Type B pancreatic cell (in vitro differentiated cells): ENCODE measurements at places on chromosomes 12 and 14.

- DNase-seq, result no peak
These were observed 23.3 kb downstream of the BMAL2 start for GRCh38 chr12:27355979-27356378.

DNA sequence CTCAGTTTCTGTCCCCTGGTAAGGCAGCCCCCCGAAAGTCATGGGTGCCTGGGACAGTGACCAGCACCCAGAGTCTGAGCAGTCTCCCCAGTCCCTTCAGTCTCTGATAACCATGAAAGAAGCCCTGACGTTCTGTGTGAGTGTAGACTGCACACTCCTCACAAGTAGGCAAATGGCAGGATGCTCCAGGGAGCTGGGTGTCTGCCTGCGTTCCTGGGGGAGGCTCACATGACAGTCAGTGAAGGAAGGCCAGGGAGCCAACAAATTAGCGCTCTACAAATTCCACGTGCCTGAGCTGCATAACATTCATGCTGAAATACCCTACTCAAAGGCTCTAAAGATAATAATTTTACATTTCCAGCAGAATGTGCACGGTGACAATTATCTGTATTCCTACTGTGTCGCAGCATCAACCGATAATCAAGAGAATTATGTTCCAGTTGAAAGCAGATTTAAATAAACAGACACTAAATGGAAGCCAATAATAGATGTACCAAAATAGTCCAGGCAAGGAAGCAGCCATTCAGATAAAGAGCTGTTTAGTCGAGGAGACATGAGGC is 56.3 kb downstream of the ASCL1 start:
- no peak for DNase-seq

- no peak for DNase-seq
These were observed 98.6 kb downstream of the NT5DC3 start for GRCh38 chr12:103742349-103742932.

GRCh38 chr14:103539056-103539825 is 10.2 kb downstream of the TRMT61A start:
- DNase-seq, result no peak

GRCh38 chr12:114131824-114132223 is 165.7 kb upstream of the RBM19 start:
- no peak for DNase-seq

GRCh38 chr12:5884866-5885265 is 60.2 kb downstream of the ANO2 start:
- no peak for DNase-seq

GRCh38 chr12:46489951-46490388 is 117.4 kb upstream of the SLC38A2 start:
- DNase-seq, result no peak

- no peak for DNase-seq
These were observed 24.8 kb upstream of the EML1 start for GRCh38 chr14:99768381-99768780.

GRCh38 chr14:49961270-49962222 is 68.7 kb downstream of the ARF6 start:
- DNase-seq, result no peak

DNA sequence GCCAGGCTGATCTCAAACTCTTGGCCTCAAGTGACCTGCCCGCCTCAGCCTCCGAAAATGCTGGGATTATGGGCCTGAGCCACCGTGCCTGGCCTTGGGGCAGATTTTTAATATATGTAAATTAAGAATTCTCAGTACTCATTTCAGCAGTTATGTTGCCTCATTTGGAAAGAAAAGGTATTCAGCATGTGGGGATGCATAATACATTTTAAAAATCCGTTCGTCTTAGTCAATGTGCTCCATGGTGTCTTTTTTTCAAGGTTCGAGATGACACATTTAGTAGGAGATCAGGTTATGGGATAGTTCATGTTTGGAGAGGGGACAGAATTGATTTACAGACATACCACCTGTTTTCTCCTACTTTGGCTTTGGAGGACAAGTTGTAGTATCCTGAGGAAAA is 10.2 kb downstream of the SYNE2 start:
- no peak for DNase-seq

DNA sequence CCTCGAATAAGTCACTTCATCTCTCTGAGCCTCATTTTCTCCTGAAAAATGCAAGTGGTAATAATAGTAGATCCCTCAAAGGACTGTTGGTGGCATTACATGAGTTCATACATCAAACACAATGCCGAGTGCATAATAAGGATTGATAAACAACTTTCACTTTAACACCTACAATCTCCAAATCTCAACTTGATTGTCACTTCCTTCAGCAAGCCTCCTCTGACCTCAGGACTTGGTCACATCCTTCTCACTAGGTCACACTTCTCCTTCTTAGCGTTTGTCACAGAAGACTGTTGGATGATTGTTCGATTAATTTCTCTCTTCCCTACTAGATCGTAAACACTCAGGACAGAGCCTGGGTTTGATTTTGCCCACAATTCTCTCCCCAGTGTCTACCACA is 7.9 kb upstream of the PRKAB1 start:
- no peak for DNase-seq

- no peak for DNase-seq
These were observed 83.7 kb downstream of the CHGA start for GRCh38 chr14:93006567-93007051.

DNA sequence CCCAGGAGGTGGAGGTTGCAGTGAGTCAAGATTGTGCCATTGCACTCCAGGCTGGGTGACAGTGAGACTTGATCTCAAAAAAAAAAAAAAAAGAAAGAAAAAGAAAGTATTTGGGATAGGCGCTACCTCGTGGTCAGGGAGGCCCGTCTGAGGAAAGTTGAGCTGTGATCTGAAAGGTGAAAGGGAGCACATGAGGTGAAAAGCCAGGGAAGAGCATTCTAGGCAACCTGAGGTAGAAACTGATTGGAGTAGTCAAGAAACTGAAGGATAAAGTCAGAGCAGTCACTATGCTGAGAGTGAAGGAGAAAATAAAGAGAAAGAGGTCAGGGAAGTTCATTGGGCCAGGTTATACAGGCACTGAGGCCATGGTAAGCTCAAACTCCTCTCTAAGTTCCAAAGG is 7.7 kb downstream of the ANAPC5 start:
- DNase-seq, result no peak

GRCh38 chr14:106067935-106068334 is 541.6 kb downstream of the TMEM121 start:
- DNase-seq, result no peak

DNA sequence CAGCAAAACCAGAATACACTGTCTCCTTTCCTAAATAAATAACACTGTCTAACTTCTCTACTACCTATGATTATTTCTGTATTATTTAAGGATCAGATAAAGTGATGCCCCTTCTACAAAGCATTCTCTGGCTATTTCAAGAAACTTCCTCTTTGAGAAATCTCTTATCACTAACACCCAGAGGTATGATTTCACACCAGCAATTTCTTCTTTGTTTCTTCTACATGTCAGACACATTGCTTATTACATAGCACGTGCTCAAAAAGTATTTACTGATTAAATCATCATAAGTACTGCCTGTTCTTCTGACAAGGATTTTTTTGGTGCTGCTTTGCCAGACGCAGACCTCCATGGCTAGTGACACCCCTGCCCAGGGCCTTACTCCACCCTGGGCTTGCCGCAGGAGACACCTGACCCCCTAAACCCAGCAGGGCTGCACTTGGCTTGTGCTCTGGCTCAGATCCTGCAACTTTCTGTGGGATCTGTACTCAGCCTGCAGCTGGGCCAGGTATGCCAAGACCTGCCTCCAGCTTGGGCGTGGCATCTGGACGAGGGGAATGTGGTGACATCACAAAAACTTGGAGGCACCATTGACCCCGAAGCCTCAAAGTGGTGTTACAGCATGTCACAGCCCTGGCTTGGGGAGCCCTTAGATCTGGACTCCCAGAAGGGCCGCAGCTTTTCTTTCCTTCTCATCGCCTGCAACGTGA is 15.4 kb upstream of the HIGD1C start:
- DNase-seq, result no peak

DNA sequence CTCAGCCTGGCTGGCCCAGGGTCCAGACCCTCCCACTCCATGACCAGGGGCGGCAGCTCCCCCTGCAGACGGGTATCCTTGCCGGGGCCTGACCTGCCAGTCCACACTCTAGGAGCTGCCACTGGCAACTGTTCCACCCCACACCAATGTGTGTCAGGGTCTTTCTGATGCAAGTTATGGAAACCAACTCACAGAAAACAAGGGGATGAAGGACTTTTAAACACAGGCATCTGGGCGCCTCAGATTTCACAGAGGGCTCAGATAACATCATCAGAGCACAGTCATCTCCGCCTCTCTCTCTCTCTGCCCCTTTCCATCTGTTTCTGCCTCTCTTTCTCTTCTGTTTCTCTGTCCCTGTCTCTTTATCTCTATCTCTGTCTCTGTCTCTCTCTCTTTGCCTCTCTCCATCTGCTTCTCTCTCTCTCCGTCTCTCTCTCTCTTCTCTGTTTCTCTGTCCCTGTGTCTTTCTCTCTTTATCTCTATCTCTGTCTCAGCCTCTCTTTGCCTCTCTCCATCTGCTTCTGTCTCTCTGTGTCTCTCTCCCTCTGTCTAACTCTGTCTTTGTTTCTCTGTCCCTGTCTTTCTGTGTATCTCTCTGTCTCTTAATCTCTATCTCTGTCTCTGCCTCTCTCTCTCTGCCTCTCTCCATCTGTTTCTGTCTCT is 67.4 kb upstream of the FBRSL1 start:
- no peak for DNase-seq

DNA sequence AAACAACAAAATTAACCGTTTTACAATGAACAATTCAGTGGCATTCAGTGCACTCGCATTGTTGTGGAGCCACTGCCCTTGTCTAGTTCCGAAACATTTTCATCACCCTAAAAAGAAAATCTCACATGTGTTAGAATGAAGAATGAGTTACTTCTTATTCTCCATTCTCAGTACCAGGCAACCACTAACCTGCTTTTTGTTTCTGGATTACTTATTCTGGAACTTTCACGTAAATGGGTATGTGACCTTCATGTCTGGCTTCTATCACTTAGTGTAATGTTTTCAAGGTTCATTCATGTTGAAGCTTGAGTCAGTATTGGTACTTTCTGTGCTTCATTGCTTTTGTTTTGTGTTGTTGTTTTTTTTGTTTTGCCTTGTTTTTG is 15.6 kb downstream of the RCOR1 start:
- DNase-seq, result no peak

- no peak for DNase-seq
These were observed 37.6 kb downstream of the SINHCAF start for GRCh38 chr12:31288381-31288780.

DNA sequence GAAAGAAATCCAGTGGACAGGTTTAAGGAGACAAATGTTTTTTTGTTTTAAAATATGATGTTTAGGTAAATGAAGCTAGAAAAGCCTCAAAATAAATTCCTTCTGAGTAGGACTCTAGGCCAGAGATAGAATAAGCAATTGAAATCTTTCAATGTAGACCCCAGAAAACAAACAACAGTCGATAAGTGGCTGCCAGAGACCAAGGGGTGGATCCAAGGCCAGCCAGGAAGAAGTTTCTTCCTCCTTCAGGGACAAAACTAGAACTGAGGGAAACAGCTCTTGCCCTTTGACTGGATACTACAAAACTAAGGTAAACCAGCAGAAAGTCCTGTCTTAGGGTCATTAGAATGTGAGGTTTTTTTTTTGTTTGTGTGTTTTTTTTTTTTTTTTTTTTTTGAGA is 481.6 kb downstream of the RAD51B start:
- DNase-seq, result no peak

DNA sequence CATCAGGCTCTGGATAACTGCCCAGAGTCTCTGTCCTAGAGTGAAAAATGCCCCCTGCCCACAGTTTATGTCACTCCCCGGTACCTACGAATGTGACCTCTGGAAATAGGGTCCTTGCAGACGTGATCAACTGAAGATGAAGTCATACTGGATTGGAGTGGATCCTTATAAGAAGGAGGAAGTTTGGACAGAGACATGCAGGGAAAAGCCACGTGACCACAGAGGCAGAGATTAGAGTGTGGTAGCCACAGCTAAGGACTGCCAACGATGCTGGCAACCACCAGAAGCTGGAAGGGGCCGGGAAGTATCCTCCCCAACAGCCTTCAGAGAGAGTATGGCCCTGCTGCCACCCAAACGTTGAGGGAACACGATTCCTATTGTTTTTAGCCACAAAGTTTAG is 101.2 kb upstream of the NCOR2 start:
- DNase-seq, result no peak

GRCh38 chr14:58599707-58600106 is 38.1 kb upstream of the DACT1 start:
- DNase-seq, result no peak

DNA sequence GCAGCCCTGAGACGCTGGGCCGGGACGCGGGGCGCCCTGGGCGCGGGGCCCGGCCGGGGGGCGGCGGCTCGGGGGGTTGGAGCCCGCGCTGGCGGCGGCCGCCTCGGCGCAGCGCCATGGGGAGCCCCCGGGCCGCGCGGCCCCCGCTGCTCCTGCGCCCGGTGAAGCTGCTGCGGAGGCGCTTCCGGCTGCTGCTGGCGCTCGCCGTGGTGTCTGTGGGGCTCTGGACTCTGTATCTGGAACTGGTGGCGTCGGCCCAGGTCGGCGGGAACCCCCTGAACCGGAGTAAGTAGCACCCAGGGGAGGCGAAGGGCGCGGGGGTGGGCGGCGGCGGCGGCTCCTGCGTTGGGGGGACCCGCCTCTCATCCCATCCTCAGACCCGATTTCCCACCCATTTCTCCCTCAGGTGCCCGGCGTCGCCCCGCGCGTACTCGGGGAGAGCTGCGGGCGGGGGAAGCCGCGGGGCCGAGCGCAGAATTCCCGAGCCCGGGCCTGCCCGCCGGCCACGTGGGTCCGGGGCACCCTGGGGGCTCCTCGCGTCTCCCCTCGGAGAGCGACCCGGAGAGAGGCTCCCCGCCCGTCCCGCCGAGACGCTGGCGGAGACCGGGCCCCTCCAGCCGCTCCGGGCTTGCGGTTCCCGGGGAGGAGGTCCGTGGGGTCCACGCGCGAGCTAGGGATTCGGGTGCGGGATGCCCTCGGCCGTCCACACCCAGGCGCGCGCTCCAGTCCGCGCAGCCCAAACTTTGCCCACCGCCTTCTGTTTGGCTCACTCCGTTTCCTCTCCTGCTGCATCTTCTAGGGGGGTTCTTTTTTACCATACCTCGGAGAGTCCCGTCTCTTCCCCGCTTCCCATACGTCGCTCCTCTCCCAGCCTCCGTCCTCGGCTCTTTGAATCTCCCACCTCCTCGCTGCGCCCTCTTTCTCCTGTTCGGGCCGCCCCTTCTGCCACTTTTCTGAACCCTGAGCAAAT is 807 bp downstream of the B4GALNT3 start:
- no peak for DNase-seq

GRCh38 chr12:11832093-11832492 is 182.6 kb downstream of the ETV6 start:
- no peak for DNase-seq

- DNase-seq, result no peak
These were observed 333.3 kb downstream of the ZFP36L1 start for GRCh38 chr14:68459480-68460136.

GRCh38 chr12:75635606-75636444 is 124.4 kb upstream of the KRR1 start:
- DNase-seq, result no peak
